ENCODE measurements at places on chromosomes 7 and 10.

- no peak for DNase-seq
Observed at GRCh38 chr7:39211581-39211980, 233.9 kb downstream of the POU6F2 start.

GRCh38 chr7:155131090-155131489, 61.0 kb downstream of the HTR5A start:
- DNase-seq: no peak

- DNase-seq: no peak
Observed at GRCh38 chr7:25843467-25843866, 308.5 kb upstream of the NFE2L3 start.

DNA sequence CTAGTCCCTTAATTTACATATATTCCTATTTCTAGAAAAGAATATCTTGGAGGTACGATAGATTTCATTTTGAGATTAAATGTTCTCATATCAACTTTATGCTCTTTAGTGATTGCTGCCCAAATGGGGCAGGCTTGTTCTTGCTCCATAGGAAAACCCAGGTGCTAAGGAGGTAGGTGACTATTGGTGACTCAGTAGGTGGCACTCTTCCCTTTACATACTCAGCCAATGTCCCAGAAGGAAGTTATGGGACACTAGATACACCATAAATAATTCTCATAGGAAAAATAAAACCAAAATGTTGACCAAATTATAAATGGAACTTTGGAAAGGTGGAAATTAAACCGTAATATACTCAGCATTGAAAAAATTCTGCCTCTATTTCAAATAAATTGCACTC, 4.0 kb downstream of the SKAP2 start:
- no peak for DNase-seq

GRCh38 chr7:128197589-128197988, 43.5 kb upstream of the LEP start:
- no peak for DNase-seq

DNA sequence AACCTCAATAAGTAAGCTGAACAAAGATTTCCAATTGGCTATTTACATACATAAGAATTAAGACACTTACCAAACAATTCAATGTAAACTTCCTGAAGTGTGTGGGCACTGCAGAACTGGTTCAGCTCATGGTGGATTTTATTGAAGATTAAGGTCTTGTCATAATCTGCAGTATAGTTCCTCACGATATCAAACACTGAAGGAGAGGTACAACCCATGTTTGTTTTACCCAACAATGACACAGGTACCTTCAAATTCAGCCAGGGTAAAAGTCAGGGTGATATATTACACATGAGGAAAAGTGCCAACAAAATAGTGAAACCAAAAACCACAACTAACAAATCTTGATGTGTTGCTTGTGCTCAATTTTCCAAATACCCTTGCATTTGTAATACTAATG, 10.0 kb downstream of the ERLIN1 start:
- no peak for DNase-seq

- no peak for DNase-seq
Observed at GRCh38 chr7:73706126-73707044, 13.1 kb downstream of the STX1A start.

GRCh38 chr10:97788552-97789442, 17.0 kb upstream of the SFRP5 start:
- DNase-seq: no peak

- DNase-seq: no peak
Observed at GRCh38 chr10:8233049-8233448, 178.6 kb downstream of the GATA3 start.

DNA sequence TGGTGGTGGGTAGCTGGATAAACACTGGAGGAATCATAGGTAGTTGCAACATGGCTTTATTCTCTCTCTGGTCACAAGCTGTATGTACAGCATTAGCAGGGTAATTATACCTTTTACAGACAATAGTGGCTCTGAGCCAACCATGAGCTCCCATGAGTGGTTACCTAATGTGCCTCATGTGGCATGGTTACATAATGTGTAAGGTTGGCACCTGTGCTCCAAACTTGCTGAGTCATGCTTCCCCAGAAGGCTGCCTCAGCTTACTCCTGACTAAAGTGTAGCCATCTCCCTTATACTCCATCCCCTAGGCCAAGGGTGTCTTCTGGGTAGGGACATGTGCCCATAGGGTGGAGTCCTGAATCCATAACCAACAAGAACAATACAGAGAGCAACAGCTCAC, 345.3 kb upstream of the SEMA3C start:
- no peak for DNase-seq

- DNase-seq: no peak
Observed at GRCh38 chr7:6116211-6116610, 85.0 kb downstream of the ANKRD61 start.

- no peak for DNase-seq
Observed at GRCh38 chr7:35415411-35415822, 161.5 kb upstream of the TBX20 start.

GRCh38 chr10:101617102-101617823, 29.1 kb downstream of the DPCD start:
- DNase-seq: no peak

GRCh38 chr7:88289564-88290025, 17.1 kb downstream of the STEAP4 start:
- no peak for DNase-seq

- DNase-seq: no peak
Observed at GRCh38 chr7:105473163-105473562, 48.9 kb downstream of the PUS7 start.

DNA sequence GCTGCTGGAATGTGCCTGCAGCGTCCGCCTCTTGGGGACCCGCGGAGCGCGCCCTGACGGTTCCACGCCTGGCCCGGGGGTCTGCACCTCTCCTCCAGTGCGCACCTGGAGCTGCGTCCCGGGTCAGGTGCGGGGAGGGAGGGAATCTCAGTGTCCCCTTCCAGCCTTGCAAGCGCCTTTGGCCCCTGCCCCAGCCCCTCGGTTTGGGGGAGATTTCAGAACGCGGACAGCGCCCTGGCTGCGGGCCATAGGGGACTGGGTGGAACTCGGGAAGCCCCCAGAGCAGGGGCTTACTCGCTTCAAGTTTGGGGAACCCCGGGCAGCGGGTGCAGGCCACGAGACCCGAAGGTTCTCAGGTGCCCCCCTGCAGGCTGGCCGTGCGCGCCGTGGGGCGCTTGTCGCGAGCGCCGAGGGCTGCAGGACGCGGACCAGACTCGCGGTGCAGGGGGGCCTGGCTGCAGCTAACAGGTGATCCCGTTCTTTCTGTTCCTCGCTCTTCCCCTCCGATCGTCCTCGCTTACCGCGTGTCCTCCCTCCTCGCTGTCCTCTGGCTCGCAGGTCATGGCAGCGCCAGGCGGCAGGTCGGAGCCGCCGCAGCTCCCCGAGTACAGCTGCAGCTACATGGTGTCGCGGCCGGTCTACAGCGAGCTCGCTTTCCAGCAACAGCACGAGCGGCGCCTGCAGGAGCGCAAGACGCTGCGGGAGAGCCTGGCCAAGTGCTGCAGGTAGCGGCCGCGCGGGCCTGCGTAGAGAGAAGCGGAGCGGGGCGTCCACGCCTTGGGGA, 645 bp downstream of the SLC26A4 start:
- peak; percentile 47 for DNase-seq

DNA sequence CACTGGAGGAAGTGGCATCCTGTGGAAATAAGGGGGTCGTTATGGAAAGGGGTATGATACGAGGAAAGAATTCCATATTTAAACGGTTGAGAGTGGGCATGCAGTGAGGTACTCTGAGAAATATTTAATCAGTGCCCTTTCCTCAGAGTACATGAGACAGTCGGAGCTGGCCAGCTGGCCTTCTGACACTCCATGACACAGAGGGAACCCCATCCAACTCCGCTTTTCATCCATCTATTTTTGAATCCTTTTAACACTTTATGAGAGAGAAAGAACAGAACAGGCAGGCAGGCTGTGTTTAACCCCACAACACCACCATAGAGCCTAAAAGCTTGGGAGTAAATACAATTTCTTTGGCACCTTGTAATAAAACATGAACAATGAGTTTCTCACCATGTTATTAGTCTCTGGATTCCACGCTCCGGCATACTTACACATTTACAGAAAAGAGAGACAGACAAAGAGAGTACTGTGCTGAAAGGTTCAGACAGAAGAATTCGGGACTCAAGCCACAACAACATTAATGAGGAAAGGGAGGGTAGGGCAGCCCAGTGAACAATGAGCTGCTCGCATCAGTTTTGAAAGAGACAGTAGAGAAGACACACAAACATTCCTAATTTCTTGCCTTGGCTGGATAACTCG, 124.2 kb upstream of the PDLIM1 start:
- no peak for DNase-seq

DNA sequence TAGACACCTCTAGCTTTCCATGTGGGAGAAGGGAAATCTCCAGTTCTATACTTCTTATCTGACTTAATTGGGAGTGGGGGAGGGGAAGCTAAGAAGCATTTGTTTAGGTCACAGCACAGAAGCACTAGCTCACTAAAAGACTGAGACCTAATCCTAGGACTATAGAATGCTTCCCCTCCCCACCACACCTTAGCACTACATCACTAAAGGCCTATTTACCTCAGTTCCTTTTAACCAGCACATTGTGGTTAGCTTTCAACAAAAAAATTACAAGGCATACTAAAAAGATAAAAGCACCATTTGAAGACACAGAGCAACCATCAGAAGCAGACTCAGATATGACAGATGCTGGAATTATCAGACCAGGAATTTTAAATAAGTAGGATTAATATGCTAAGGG, 53.8 kb upstream of the ADRA2A start:
- DNase-seq: no peak

DNA sequence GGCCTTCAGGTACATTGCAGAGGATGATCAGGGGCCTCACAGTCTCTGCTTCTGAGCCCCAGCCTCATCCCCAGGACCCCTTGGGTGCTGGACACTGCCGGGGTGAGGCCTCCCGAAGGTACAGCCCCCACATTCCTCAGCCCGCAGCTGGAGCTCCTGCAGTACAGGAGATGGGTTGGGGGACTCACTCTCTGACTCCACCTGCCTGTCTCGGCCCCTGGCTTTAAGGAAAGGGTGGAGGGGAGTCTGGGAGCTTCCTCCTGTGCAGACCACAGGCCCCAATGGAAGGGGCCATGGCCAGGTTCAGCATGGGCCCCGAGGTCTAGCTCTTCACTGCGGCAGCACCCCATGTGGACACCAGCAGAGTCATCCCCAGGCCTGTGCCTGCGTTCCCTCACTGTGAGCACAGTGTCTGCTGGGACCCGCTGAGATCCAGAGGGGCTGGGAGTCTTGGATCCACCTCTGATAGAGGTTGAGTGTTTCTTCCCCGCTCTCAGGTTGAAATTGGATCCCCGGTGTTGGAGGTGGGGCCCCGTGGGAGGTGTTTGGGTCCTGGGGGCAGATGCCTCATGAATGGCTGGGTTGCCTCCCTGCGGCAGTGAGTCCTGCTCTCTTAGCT, 99.9 kb downstream of the PRKAG2 start:
- DNase-seq: no peak

- DNase-seq: no peak
Observed at GRCh38 chr7:121547544-121548092, 151.5 kb upstream of the FAM3C start.

GRCh38 chr10:111677759-111678158, 505.8 kb downstream of the GPAM start:
- DNase-seq: no peak

- DNase-seq: no peak
Observed at GRCh38 chr10:77036993-77037734, 600.4 kb downstream of the KCNMA1 start.

DNA sequence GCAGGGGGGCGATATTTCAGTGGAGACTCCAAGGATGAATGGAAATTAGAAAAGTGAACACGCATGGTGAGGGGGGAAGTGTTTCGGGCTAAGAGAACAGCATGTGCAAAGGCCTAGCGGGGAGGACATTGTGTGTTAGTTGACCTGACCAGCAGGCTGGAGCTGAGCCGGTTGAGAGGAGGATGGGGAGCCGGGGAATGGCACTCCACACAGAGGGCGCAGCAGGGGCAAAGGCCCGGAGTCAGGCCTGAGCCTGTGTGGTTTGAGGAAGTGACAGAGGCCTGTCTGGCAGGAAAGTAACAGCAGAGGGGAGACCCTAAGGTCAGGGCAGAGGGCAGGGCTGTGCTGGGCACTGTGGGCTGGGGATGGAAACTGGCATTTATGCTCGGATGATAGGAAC, 83.2 kb upstream of the ZNF479 start:
- no peak for DNase-seq

Data from CD4-positive, alpha-beta T cell treated with Interleukin-15 for 1 hour (primary cell).